Stimulated activated naive CD8-positive, alpha-beta T cell treated with anti-CD3 and anti-CD28 coated beads, Interleukin-15, amount 100 ng/mL, for 72 hours (primary cell): ENCODE measurements at places on chromosomes 6 and 20.

- no peak for DNase-seq
Measured at GRCh38 chr6:147141711-147142308, 62.4 kb upstream of the STXBP5 start.

GRCh38 chr20:35196313-35196712, 24.4 kb downstream of the PROCR start:
- DNase-seq: no peak

DNA sequence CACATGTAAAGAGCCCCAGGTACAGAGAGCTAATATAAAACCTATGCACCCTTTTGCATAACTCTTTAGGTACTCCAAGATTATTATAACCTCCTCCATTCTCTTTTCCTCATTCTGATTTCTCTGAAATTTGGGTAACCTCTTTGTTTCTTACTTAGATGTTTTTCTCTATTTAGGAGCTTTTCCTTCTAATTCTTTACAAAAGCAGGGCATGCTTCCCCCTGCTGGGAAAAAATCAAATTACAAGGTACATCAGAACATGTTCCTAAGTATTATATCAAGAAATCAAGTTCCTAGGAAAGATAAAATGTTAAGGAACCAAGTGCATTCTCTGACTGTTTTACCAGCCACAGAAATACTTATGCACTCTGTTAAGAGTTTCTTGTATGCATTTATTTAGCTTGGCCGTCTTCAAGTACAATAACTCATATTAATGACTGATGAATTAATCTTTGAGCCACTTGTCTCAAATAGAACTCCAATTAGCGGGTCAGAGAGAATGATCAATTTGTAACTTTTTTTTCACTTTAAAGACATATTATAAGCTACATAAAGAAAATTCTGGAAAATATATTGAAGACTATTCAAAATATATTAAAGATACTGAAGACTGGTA, 2.1 kb downstream of the KHDRBS2 start:
- DNase-seq: no peak

- no peak for DNase-seq
Measured at GRCh38 chr6:169250660-169251059, 3.0 kb downstream of the THBS2 start.

DNA sequence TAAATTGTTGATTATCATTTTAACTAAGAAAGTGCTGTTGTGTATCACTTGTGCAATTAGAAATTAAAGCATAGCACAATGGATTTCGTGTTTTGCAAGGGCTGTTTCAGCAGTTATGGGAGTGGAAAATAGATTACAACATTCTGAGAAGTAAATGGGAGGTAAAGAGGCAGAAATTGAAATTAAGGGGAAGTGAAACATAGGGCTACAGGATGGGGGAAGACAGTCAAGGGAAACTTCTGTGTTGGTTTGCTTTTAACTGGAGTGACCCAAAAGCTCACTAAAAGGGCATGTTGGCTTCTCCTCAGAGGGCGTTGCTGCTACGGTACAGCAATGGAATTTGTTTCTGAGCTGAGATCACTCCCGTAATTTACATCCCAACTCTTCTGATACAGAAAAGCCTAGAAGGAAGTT, 147.5 kb downstream of the BCAS1 start:
- no peak for DNase-seq

- DNase-seq: no peak
Measured at GRCh38 chr6:154705471-154706113, 27.6 kb upstream of the SCAF8 start.

GRCh38 chr20:59774204-59774641, 159.2 kb downstream of the SYCP2 start:
- DNase-seq: no peak

- DNase-seq: no peak
Measured at GRCh38 chr6:21327326-21328112, 266.0 kb upstream of the SOX4 start.

GRCh38 chr6:122052346-122052900, 347.0 kb upstream of the HSF2 start:
- DNase-seq: no peak

DNA sequence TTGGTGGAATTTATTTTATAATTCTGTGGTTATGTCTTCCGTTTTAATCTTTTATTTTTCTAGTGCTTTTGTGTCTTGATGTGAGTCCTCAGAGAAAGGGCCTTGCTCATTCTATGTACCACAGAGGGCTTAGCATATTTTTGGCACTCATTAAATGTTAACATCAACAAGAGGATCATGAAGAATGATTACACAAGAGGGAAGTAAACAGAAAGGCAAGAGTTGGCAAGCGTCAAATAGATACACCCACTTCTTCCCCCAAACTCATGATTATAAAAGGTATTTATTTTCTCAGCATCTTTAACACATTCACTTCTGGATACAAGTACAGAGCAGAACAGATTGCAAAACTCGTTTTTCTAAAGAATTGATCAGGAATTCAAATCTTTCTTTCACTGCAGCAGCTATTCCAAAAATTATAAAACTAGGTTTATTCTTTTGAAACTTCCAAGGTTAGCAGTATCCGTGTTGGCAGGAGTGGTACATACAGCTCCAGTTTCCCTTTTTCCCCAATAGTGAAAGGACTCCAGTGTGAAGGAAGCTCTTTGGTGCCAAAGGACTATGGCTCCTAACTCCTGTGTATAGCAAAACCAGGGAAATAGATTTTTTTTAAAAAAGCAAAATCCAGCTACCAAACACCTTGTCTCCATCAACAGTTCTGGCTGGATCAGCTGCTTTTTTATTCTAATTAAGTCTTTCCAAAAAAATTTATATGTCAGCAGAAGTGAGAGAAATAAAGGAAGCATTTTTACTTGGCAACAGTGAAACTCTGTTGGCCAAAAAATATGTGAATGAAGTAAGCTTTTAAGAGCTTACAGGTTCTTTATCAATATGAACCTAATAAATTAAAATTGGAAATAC, 221.9 kb downstream of the ADGRG6 start:
- DNase-seq: no peak

DNA sequence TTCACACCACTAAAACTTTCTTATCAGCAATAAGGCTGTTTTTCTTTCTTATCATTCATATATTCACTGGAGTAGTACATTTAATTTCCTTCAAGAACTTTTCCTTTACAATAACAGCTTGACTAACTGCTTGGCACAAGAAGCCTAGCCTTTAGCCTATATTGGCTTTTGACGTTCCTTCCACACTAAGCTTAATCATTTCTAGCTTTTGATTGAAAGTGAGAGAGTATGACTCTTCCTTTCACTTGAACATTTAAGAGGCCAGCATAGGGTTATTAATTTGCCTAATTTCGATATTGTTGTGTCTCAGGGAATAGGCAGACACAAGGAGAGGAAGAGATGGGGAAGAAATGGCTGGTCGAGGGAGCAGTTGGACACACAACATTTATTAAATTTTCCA, 23.6 kb downstream of the THEMIS start:
- no peak for DNase-seq

GRCh38 chr6:132161283-132161682, 210.1 kb upstream of the CCN2 start:
- DNase-seq: no peak

GRCh38 chr20:64150756-64151632, 13.3 kb upstream of the MYT1 start:
- DNase-seq: no peak

DNA sequence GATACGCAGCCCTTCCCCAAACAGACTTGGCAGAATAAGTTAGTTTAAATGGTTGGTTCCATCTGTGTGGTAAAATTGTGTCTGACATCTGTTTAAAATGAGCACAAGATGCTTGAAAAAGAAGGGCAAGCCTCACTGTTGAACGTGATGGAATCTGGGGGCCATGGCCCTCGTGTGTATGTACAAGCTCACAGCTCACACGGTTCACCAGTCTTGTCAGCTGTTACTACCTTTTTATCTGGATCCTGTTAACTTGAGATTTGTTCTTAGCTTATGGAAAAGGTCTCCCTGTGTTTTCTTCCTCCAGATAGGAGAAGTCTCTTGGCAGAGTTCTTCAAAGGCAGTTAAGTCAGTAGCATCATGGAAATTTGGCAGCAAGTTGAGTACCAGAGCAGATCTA, 270.6 kb downstream of the KHDC1L start:
- DNase-seq: no peak

DNA sequence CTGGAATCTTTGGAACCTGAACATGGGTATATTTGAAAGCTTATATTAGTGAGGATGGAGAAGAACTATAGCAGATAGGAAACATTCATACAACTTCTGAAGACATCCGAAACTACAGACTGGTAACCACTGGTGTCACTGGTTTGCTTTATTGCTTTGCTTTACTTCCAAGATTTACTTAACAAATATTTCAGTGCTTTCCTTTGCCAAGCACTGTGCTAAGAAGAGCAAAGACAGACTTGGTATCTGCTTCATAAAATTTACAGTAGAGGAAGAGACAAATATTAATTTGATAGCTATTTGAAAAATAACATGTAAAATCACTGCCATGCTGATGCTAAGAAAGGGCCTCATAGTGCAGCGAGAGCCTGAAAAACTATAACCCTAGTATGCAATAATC, 1.8 kb downstream of the TPD52L1 start:
- no peak for DNase-seq

GRCh38 chr20:31717478-31718201, 5.0 kb downstream of the BCL2L1 start:
- DNase-seq: peak; percentile 52

DNA sequence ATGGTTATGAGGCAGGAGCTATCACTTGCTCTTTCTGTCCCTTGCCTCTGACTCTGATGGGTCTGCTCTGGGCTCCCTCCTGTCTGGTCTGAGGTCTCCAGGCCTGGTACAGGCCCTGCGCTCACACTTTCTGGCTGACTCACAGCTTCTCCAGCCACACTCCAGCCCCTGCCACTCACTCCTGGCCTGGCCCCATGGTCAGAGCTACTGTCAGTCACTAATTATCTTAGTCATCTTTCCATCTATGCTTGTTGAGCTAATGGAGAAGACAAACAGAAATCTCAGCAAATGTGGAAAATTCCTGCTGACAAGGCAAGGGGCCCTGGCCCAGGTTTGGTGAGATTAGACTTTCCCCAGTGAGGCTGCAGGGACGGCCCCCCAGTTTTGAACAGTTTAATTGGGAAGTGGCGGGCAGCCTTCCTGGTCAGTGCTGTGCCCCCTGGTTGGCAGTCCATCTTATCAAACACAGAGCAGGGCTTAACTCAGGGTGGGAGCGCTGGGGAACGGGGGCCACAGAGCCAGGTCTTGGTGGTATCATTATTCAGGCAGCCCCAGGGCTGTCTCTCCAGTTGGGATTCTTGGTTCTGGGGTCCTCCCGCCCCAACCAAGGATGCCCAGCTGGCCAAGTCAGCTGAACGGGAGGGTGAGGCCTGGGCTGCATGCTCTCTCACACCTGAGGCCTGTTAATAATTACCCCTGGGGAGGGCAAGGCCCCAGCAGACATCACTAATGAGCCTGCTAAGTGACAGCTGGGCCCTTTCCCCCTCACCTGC, 63.4 kb downstream of the VEGFA start:
- no peak for DNase-seq

GRCh38 chr20:43781215-43781614, 54.4 kb upstream of the GTSF1L start:
- no peak for DNase-seq

DNA sequence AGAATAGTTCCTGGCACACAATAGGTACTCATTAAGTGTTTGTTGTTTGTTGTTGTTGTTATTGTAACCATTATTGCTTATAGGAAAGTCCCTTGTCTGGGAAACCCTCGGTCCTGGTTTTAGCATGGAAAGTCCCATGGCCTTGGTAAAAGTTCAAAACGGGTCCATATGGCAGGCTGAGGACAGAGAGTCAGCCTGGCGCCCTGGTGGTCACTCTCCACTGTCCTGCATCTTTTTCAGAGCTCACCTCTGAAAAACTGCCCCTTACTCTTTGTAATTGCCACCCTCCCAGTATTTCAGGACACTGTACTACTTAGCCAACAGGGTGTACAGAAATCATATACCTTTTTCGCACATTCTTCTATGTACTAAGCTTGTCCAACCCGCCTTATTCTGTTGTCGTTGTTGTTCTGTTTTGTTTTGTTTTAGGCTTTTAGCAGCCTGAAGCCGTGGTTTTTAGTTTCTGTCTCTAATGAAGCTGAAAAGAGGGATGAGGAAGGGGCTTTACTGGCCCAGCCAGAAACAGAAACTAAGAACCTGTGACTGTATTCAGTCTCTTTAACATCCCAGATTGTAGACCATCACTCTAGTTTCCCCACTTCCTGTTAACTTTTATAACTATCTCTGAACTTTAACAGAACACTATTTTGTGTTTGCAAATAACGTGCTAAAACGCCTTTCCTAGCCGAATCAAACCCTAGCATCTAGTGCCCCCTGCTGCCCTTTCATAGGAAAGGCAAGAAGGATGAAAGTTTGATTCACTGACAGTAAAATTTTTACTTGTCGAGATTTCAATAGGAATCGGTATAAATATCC, 7.6 kb upstream of the TMEM14A start:
- DNase-seq: peak; percentile 46

DNA sequence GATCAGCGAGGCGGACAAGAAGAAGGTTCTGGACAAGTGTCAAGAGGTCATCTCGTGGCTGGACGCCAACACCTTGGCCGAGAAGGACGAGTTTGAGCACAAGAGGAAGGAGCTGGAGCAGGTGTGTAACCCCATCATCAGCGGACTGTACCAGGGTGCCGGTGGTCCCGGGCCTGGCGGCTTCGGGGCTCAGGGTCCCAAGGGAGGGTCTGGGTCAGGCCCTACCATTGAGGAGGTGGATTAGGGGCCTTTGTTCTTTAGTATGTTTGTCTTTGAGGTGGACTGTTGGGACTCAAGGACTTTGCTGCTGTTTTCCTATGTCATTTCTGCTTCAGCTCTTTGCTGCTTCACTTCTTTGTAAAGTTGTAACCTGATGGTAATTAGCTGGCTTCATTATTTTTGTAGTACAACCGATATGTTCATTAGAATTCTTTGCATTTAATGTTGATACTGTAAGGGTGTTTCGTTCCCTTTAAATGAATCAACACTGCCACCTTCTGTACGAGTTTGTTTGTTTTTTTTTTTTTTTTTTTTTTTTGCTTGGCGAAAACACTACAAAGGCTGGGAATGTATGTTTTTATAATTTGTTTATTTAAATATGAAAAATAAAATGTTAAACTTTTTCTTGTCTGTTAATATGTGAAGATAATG, 2.2 kb downstream of the HSPA1B start:
- no peak for DNase-seq

DNA sequence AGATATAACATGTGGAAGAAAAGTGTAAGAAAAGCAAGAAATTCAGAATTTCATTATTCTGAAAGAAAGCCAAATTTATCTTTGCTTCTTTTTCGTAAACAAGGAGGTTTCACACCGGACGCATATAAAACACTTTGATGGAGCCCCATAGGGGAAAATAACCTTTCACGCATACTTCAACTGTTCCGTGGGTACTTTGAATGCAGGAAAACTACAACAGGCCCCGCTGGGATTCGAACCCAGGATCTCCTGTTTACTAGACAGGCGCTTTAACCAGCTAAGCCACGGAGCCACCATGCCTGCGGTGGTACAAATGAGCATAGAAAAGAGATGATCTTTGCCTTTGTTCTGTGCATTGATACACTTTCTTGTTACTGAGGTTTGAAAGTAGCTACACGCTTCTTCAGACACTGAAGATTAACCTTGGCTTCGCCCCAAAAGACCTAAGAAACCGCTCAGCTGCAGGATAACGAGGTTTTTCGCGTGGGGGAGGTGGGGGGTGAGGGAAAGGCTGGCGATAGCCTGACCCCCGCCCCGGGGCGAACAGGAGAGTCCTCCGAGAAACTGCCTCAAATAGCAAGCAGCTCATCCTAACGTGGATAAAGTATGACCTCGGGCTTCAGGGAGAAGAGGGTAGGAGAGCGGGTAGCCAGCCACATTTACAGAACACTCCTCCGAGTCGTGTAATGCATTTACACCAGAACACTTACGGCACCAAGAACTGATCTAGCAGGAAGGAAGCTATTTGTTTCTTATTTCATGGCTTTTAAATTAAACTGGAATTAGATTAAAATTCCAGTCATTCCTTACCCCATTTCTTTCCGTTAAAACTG, 5.3 kb upstream of the HMGN4 start:
- DNase-seq: peak; percentile 90
